ENCODE measurements at places on chromosomes 11 and 22.

- no peak for DNase-seq
These were observed 260.0 kb upstream of the CADM1 start for GRCh38 chr11:115764176-115764575.

DNA sequence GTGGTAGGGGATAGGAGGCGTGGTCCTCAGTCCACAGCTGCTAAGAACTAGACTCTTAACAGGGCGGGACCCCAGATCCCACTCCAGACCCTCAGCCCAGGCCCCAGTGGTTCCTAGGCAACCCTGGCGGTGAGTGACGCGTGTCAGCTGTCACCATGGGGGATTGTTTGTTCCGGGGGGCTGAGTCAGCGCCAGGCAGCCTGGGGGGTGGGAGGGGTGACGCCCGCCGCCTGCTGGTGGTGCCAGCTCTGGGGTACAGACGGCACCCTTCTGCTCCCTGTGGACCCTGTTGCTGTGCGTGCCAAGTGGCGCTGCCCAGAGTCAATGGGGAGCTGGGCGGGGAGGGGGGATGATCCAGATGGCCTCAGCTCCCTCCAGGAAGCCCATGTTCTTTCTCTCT lies 2.5 kb downstream of the CNIH2 start:
- peak; percentile 24 for DNase-seq

DNA sequence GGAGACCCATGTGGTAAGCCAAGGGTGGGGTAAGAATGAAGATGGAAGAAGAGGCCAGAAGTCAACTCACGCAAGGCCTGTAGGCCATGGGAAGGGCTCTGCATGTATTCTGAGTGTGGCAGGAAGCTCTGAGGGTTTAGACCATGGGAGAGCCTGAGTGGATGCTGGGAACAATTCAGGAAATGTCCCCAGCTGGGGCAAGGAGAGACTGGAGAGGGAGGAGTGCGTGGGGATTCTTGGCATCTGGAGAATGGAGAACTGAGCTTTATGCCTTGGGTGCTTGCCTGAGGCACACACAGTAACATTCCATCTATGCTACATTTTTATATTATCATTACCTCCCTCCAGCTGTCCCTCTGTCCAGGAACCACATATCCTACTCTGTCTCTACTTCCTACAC lies 50.4 kb upstream of the CD82 start:
- no peak for DNase-seq

DNA sequence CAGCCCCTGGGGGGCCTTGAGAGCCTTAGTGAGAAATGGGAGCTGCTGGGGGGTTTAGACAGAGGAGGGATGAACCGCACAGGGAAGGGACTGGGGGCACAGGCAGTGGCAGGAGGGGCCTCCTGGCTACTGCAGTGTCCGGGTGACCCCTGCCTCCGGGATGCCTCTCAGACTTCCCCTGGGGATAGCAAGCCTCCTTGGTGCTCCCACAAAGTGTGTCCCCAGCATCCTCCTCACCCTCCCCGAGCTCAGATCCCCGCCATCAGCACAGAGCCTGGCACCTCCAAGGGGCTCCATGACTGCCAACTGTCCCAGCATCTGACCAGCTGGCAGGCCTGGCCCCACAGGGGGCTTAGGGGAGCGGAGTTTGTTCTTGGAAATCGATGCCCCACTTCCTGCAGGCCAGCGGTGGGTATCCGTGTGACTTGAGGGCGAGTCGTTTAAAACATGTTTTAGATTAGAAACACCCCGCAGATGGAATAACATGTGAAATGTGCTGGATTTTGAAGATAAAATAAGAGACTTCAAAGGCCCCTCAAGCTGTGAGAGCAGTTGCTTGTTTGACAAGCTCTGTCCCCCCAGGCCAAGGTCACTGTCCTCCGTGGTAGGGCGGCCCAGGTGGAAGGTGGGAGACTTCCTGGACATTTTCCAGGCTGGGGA lies 13.5 kb upstream of the FLRT1 start:
- DNase-seq: no peak

GRCh38 chr11:94732617-94733281 lies 35.4 kb upstream of the AMOTL1 start:
- no peak for DNase-seq

DNA sequence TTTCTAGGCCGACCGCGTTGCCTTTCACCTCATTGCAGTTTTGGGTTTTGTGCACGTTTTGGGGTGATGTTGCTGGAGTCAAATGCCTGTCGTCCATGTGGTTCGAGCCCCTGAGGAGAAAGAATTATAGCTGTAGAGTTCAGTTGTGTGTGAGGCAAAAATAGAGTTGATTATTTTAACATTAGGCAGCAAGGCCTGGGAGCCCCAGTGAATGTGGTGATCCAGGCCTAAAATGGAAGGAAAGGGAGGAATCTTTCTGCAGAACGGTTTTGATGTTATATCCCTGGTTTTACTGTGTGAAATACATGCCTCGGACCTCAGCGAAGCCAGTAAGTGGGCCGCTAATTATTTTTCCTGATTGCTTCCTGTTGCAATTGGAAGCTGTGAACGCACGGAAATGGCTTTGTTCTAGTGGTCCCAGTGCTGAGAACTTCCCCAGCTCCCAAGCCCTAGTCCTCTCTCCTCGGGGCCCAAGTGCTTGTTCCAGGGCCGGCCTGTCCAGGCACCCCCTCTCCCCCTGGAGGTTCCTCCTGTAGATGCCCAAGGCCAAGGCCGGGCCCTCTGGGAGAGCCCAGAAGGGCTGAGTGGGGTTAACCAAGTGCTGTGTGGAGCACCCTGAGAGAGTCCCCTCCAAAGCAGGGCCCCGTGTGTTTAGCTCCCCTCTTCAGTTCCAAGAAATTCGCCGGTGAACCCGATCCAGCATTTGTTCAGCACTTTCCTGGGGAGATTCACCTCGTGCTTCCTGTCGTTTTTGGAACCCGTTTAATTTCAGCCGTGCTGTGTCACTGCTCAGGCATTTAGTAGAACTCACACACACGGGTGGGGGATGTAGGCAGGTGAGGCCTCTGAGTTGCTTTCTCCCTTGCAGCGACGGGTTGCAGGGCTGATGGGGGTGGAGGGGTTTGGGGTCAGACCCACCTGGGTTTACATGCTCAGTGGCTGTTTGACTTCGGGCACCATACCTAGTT lies 2.1 kb downstream of the LRP5 start:
- DNase-seq: no peak

DNA sequence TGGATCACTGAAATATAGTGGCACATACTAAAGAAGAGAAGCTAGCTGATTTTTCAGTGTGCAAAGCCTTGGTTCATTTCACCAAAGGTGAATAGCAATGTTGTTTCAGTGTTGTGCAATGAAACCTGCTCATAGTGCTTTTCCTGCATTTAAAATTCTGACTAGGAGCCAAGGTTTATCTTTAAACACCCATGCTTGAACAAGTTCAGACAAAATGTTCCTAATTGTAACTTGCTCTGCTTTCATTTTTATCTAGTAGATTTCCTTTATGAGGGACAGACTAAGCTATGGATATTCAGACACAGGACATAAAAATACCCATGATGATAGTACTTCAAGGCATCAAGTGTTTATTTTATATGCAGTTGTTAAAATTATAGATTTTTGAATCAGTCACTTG lies 47.7 kb downstream of the BBOX1 start:
- DNase-seq: no peak

DNA sequence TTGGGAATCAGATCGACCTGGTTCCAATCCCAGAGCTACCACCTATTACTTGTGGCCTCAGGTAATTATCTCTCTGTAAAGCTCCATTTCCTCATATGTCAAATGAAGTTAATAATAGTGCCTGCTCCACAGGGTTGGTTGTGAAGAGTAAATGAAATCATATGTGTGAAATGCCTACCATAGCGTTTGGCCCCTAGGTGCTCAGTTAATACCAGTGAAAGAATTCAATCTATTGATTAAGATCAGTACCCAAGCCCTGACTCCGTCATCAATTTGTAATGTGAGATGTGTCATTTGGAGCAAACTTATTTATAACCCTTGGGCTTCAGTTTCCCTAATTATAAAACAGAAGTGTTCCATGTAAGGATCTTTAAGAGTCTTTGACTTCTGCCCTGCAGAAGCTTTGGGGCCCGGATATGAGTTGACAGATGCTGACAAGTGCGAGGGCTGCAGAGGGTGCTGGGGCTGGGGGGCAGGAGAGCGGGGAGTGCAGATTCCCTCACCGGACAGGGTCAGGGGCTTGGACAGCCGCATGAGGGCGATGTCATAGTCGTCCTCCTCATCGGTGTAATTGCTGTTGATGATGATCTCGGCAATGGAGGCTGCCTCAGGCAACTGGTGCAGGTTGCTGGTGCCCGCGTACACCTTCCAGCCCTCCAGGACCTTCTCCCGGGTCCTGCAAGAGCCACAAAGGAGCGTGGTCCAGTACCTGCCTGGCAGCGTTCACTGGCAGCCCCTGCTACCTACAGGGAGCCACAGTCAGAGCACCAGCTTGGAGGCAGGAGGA lies 20.9 kb downstream of the TMPRSS13 start:
- DNase-seq: no peak

DNA sequence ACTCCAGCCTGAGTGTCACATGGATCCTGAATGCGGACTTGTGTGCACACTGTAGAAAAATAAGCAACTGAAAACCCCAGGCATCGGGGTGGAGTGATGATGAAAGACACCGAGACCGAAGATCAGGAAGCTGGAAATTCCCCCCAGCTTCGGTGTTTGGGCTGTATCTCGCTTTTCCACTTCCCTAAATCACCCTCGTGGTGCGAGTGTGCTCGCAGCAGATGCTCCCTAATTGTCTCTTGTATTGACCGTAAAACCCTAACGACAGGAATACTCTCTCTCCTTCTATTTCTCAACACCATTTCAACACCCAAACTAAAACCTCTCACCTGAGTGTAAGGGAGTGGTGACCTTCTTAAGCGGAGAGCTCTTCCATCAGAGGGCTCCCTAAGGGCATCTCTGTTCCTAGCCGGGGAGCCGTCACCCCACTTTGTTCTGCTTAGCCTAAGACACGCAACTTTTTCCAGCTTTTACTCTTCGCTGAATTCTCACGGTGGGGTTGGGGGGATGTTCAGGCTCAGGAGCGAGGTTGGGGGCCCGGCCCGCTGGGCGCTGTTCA lies 635 bp upstream of the GRK3 start:
- no peak for DNase-seq

- no peak for DNase-seq
These were observed 18.2 kb upstream of the CCDC34 start for GRCh38 chr11:27381238-27381666.

DNA sequence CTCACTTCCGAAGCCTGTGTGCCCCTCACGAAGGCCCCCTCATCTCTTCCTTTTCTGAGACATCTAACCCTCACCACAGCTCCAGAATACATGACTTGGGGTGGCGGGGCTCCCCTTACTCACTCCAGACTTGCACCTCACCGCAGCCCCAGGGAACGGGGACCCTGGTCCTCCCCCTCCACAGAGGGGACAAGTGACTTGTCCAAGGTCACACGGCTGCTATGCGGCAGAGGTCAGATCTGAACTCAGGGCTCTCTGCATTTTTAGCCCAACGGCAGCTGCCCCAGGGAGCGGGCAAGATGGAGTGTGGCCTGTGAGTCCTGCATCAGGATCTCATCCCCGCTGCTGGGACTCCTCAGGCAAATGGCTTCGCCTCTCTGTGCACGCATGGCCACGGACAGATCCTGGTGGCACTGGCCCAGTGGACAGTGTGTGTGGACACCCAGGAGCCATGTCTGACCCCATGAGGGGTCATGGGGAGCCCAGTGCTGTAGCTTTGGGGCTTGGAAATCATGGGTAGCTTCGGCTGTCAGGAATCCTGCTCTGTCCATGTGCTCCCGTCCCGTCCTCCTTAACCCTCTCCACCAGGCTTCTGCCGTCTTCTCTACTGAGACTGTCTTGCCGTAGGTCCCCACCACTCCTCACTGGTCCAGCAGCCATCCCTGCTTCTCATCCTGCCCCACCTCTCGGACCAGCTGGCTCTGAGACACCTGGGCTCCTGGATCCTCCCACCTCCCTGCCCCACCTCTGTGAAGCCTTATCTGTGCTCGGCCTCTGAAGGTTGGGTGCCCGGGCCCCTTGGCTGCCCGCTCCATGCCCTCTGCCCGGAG lies 48.0 kb upstream of the CARS1 start:
- no peak for DNase-seq

DNA sequence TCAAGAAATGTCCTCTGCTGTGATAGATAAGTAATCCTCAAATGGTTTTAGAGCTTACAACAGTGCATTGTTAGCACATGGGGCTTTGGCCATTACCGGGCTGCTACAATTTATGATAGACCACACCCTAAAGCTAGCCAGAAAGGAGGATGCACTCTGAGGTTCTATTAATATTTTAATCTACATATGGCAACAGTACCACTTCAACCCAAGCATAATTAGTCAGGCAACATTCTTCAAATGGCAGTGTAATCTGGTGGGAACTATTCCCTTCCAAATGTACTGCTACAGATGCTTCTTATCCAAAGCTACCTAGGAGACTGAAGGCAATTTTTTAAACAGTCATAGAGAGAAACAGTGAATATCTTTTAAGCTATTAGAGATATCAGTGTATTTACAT lies 697.6 kb downstream of the KCNA4 start:
- no peak for DNase-seq

DNA sequence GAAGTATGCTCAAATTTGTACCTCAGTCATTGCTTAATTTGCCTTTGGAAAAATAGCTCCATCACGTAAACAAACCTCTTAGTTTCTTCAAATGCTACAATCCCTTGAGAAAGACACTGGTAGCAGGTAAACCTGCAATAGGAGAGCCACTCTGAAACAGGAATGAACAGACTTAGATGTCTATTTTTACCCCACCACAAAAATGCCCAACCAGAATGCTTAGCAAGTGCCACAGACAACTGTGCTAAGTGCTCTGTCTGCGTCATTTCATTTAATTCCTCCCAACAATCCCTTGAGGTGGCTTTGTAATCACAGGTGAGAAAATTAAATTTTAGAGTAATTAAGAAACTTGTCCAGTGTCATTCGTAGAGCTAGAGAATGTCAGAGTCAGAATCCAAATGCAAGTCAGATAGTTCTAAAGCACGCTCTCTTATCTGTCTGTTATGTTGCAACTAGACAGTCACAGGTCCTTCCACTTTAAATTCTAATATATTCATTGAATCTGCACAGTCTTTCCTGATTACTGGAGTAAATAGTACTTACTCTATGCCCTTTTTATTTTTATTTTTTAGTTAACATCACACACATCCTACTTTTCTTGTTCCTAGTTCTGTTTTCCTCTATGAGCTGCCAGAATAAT lies 89.0 kb upstream of the GRIA4 start:
- no peak for DNase-seq

GRCh38 chr22:38132136-38132535 lies 21.7 kb upstream of the BAIAP2L2 start:
- DNase-seq: no peak

- no peak for DNase-seq
These were observed 33.9 kb upstream of the FJX1 start for GRCh38 chr11:35584321-35584720.

All from NCI-H1092 (cell line).